ENCODE measurements at places on chromosomes 3 and 15.

- DNase-seq, result no peak
Observed at GRCh38 chr3:153670577-153670976, 450.6 kb upstream of the ARHGEF26 start.

- no peak for DNase-seq
Observed at GRCh38 chr3:127805026-127805753, 17.1 kb downstream of the MGLL start.

GRCh38 chr3:11632966-11633365 lies 10.7 kb downstream of the VGLL4 start:
- DNase-seq, result no peak

DNA sequence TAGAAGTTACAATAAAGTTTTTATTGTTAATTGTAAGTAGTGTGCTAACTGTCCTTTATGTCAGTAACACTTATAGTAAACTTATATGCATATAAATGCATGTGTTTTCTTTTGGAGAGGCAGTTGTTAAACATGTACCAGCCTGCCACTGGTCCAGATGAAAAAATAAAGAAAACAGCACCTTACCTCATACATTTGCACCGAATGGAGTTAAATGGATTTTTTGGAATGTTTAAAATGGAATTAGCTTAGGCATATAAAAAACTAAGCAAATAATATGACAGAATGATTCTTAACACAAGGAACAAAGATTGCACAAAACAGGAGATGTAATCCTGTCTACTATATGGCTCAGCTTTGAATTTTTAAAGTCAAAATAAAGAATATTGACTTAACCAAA lies 50.2 kb upstream of the ALDH1A3 start:
- no peak for DNase-seq

DNA sequence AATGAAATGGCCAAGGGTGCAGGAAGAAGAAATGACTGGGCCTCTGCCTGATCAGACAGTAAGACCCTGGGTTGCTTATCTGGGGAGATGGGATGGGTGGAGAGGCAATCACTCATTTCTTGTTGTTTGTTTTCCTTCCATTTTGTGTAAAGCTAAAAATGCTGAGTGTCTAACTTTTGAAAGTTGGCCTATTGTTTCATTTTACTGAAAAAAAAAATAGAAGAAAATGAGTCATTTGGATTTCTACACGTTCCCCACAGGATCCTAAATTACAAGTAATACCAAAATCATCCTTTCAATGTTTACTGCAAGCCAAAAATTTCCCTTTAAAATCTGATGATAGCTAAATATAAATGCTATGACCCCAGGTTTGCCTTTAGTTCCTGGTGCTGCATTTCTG lies 30.6 kb downstream of the PTX3 start:
- DNase-seq, result no peak

DNA sequence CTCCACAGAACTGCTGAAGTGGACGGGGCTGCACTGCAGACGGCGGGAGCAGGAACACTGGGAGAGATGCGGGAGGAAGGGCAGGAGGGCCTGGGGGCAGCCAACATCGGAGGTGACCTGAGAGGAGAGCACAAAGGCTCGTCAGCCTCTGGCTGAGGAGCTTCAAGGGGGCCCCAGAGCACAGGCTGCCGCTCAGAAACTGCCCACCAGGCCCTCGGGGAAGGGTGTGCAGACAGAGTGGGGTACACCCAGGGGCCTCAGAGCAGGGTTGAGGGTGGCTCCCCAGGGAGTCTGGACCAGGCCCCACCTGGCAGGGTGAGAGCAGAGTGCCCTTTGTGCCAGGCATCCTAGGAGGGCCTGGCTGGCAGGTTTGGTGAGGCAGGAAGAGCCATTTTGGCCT lies 14.7 kb upstream of the RHO start:
- DNase-seq, result no peak

DNA sequence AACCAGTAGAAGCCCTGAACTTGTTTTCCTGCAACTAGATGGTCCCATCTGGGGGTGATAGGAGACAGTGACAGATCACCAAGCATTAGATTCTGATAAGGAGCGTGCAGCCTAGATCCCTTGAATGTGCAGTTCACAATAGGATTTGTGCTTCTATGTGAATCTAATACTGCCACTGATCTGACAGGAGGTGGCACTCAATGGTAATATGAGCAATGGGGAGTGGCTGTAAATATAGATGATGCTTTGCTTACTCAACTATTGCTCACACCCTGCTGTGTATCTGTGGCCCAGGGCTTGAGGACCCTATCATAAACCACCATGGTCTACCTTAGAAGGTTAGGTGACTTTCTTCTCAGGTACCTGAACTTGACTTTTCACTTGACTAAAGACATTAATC lies 417.1 kb upstream of the ARHGEF26 start:
- no peak for DNase-seq

- DNase-seq, result peak; percentile 62
Observed at GRCh38 chr15:82849556-82850512, 40.4 kb downstream of the WHAMM start.

All from AG09319 (cell line).